Frontal cortex (tissue), 4 donors: ENCODE measurements at places on chromosomes 13 and 19.

DNA sequence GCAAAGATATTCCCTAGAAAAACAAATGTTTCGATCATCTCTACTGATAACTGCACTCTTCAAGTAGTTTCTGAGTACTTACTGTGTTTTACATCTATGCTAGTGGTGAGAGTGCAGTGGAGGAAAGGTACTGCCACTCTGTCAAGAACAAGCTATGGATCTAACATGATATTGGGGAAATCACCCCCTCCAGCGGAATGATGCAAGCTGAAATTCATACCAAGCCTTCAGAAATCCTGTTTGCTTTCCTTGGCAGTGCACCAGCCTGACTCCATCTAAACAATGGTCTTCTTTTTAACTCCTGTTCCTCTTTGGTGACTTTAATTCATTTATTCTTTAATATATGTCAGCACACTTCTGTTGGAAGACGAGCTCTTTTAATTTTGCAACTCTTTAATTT is 238.0 kb downstream of the PCDH9 start:
- DNase-seq, result no peak

- no peak for DNase-seq
Measured at GRCh38 chr13:31001647-31002046, 69.2 kb downstream of the TEX26 start.

- no peak for DNase-seq
Measured at GRCh38 chr19:11125994-11126685, 29.4 kb downstream of the SPC24 start.

DNA sequence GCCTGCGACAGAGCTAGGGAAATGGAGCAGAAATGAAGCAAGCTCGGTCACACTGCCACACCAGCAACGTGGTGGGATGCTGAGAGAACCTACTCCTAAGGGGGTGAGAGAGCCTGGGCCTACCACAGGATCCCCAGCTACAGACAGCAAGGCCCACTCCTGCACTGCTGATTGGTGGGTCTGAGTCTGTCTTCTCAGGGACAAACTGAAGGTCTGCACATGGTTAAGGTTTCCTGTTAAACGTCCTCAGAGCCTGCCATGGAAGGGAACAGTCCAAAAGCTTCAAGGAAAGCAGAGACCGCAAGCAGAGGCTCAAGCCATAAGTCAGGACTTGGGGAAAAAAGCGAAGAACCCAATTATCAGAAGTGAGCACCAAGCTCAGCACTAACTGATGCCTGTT is 53.5 kb upstream of the MED4 start:
- DNase-seq, result no peak

DNA sequence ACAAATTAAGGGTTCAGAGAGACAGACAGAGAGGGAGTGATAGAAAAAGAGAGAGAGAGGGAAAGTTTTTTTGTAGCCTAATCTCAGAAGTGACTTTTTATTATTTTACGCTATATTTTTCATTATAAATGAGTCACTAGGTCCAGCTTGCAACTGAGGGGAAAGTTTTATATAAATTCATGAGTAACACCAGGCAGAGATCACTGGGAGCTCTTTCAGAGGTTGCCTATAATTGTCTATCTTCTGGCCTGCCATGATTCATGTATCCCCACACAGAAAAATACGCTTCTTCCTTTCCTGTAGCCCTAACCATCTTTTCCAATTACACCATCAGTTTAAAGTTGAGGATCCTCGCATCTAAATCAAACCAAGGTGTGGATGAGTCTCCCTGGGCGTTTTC is 467.9 kb downstream of the SLITRK1 start:
- DNase-seq, result no peak

DNA sequence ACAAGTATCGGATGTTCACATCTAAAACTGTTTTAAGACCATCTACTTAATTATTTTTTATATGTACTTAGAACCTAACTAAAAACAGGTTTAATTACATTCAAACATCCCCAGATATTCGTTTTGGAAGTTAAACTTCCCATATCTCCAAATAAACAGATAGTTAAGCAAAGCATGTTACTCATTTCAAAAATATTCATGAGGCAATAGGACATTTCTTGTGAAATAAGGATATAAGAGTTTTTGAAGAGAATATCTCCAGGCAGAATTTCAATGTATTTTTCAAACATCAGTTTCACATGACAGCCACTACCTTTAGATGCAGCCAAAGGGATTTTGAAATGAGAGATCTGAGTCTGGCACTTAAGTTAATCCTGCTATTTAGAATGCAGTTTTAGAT is 697.5 kb downstream of the SLITRK1 start:
- no peak for DNase-seq

DNA sequence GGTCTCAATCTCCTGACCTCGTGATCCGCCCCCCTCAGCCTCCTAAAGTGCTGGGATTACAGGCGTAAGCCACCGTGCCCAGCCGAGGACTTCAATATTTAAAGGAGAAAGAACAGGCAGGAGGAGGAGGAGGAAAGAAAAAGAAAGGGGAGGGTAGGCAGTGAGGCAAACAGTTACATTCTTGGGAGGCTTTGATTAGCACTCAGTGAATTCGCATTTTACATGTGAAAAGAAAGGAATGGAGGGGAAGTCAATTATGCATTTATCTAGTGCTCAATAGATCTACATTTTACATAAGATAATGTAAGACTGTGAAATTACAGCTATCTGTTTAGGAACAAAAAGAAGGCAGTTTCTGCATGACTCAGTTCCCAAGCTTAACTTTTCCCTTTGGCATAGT is 30.9 kb upstream of the CXCL17 start:
- DNase-seq, result no peak

- DNase-seq, result no peak
Measured at GRCh38 chr13:94822356-94822755, 110.0 kb upstream of the SOX21 start.

DNA sequence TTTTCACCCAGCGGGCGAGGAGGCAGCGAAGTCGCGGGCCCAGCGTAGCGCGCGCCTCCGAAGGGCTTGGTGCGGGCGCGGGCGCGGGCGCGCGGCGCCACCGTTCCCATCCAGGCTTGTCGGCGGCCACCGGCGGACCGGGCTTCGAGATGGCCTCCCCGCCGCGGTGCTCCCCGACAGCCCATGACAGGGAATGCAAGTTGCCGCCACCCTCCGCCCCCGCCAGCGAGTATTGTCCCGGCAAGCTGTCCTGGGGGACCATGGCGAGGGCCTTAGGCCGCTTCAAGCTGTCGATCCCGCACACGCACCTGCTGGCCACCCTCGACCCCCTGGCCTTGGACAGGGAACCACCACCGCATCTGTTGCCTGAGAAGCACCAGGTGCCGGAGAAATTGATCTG is at the start of gene WDR88:
TSS of gene WDR88 (plus strand) at position 94 of the 400 bp plus-strand sequence. CDS start at position 150, 56 bp downstream.
- DNase-seq, result no peak

GRCh38 chr13:22014469-22014868 is 343.6 kb downstream of the FGF9 start:
- DNase-seq, result no peak
